ENCODE measurements at places on chromosomes 7 and 10.

GRCh38 chr10:123560301-123561140 is 105.6 kb upstream of the GPR26 start:
- DNase-seq, result no peak

GRCh38 chr7:68041554-68041953 is 1044.9 kb downstream of the TYW1 start:
- DNase-seq, result no peak

- peak; percentile 52 for DNase-seq
These were observed 52.1 kb downstream of the TSPAN12 start for GRCh38 chr7:120805636-120806388.

DNA sequence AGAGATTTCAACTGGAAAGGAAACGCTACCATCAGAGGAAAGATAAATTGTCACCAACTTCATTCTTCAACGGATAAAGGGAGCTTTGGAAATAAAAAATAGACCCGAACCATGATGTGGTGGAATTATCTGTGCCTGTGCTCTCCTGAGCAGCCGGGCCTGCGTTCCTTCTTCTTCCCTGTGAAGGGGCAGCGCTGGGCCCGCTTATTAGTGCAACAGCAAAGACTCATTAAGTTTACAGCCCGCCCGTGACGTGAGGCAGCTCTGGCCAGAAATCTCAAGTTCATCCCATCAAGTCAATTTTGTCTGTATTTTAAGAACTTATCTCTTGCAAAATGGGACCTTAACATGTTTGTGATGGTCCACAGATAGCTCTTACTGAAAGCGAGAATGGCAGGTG is 193.7 kb downstream of the ADARB2 start:
- DNase-seq, result no peak

DNA sequence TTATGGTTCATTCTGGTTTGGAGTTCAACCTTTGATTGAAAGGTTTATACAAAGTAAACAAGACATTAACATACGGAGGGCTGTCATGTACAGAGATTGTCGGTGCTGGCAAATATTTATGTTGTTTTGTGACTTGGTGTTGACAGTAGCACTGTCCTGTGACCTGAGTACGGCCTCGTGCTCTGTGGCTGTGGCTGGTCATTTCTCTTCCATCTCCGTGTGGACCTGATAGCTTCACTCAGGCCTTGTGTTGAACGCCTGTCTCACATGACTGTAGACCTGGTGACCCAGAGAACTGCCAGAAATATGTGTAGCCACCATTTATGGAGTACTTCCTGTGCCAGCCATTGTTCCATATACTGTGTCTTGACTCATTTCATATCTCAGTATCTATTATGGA is 311.6 kb downstream of the CCDC3 start:
- no peak for DNase-seq
